Ascending aorta (tissue), 2 donors: ENCODE measurements at places on chromosomes 1 and 21.

DNA sequence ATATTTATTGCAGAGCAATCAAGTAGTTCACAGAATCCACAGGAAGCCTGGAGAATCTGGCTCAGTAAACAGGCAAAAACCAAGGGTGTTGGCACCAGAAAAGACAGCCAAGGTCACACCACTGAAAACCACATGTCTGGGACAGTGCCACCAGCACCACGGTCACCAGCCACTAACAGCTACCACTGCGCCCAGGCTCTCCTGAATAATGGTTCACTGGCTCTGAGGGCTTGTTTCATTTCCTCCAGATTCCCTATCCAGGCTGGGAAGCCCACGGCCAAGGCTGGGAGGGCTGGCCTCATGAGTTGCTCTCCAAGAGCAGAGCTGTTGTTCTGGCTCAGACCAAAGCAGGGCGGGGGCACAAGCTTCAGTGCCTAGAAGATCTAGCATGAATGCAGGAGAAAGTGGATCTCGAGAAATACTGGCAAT, 54.5 kb upstream of the PTGFRN start:
- peak; percentile 66 for DNase-seq

DNA sequence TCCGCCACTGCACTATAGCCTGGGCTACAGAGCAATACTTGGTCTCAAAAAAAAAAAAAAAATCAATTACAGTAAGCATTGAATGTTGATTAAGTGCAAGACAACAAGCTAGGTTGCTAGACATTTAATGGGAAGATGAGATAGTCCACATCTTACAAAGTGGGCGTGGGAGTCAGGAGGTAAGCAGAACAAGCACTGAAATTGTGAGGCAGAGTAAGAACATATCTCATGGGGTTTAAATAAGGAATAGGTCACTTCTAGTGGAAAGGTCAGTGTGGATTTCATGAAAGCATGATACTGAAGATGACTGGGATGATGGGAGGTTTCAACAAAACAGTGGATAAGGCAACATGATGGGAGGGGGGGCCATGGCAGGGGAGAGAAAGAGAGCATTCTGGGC, 1.9 kb upstream of the OLFML2B start:
- no peak for DNase-seq

DNA sequence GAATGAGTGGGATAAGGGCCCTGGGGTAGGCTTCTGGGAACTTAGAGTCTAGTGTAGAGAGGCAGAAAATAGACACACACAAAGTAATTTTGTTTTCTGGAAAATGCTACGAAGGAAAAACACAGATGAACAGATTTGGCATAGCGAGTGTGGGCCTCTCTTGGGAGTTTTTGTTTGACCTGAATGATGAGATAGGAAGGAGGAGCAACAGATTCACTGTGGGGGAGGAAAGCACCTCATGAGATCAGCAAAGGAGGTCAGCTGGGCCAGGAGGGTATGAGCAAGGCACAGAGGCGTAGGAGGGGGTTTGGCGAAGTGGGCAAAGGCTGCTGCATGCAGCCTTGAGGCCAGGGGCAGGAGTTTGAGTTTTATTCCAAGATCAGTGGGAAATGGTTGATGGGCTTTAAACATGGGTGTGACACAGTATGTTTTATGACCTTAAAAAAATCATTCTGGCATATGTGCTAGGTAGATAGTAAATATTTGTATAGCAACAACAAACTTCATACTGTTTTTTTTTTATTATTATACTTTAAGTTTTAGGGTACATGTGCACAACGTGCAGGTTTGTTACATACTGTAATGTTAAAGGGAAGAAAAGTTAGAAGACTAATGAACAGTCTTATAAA, 57.9 kb downstream of the FGGY start:
- DNase-seq = no peak

DNA sequence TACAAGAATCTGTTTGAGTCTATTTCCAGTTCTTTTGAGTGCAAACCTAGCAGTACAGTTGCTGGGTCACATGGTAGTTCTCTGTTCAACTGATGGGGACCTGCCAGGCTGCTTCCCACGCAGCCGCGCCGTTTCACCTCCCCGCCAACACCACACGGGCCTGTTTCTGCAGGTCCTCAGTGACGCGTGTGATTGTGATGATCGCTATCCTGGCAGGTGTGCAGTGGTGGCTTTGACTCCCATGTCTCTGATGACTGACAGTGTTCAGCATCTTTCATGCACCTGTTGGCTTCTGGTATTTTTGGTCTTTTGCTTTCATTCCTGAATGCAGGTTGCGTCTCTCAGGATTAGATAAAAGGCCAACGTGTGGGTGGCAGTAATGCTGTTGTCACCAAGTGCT, 41.6 kb downstream of the FAAP20 start:
- no peak for DNase-seq

- DNase-seq = no peak
Observed at GRCh38 chr21:42200906-42201614, 17.9 kb upstream of the ABCG1 start.

- DNase-seq = no peak
Observed at GRCh38 chr21:41295721-41296254, 20.8 kb upstream of the FAM3B start.

- no peak for DNase-seq
Observed at GRCh38 chr1:209485167-209485566, 98.3 kb upstream of the CAMK1G start.

DNA sequence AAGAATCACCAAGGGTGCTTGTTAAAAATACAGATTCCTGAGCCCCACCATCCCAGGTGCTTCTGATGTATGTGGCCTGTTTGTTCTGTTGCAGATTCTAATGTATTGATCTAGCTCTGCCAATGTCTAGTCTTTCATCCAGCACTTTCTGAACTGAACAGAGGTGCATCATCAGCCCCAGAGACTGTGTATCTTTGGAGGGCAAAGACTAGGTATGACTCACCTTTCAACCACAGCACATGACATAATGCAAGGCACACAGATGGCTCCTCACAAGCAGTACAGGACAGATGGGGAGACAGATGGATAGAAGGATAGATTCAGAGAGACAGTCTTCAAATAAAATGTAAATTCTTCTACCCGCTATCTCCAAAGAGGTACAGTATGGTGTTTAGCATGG, 32.3 kb downstream of the CD58 start:
- no peak for DNase-seq

- no peak for DNase-seq
Observed at GRCh38 chr1:239976130-239976968, 115.3 kb upstream of the FMN2 start.

DNA sequence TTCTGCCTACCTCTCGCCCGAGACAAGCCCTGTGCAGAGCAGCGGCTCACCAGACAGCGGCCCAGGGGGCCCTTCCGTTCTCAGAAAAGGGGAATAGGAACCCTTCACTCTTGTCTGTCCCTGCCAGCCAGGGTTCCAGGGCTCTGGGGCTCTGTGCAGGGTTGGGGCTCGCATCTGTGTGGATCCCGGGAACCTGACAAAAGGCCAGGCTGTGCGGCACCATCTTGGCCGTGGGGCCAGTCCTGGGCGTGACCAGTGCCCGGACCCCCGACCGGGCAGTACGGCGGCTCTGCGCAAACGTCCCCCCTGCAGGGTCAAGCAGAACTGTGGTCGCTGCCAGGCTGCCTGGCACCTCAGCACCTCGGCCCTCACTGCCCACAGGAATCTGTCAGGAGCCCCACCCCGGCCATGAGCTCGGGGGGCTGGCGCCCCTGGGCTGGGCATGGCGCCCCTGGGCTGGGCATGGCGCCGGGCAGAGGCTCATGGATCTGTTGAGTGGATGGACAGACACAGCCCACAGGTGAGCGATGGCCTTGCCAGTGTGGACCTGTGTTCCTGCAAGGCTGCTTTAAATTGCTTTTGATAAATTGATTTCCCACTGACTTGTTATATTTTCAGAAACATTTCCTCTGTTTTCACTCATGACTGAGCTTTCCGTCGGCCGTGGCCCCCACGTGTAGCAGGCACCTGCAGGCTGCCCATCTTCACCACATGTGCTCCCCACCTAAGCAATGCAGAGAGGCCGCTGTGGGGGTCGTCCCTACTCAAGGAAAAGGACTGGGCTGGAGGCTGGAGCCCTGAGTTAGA, 59.0 kb downstream of the SLX9 start:
- no peak for DNase-seq

- no peak for DNase-seq
Observed at GRCh38 chr1:17976854-17977253, 130.7 kb upstream of the IGSF21 start.

DNA sequence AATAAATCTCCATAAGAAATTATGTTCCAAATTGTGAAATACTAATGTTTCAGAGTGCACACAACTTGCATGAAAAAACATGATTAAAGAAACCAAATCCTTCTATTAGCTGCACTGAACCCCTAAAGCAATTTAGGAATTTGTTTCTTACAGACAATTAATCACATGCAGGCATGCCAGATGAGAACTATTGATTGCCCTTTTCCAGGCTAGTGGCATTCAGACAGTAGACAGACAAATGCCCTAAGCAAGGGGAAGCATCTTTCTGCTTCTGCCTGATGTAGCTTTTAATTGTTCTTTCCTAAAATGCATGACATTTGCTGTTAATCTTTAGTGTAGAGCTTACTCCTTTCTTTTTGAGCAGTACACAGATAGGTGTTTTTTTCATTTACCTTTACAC, 229.5 kb downstream of the DPYD start:
- no peak for DNase-seq

- no peak for DNase-seq
Observed at GRCh38 chr1:89669441-89669840, 36.5 kb downstream of the LRRC8C start.

DNA sequence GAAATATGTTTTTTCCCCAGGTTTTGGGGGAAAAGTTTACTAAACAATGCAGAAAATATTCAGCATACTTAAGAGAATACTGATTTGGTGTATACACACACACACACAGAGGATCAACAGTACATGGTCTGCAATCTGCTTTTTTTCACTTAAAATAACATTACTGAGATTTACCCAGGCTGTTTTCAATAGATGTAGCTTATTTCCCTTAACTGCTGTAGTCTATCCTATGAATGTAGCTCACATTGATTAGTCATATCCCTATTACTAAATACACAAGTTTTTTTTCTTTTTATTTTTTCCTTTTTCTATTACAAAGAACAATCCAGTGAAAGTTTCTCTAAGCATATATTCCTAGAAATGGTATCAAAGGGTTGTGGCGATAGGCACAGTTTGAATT, 266.7 kb upstream of the GREM2 start:
- no peak for DNase-seq

DNA sequence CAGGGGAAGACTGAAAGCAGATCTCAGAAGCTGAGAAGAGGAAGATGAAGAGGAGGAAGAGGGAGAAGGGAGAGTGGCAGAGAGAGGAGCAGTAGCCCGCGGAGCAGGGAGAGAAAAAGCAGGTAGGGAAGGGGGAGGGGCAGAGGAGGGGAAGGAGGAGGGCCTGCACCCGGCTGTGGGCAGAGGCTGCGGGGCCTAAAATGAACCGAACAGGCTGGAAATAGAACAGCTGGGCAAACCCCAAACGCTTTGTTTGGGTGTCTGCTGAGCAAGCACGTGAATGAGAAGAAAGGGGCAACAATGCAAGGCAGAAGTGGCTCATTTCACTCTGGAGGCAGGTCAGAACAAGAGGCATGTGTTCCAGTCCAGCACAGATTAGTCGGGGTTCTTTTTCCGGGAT, 33.5 kb downstream of the KCNC4 start:
- DNase-seq = no peak

- DNase-seq = no peak
Observed at GRCh38 chr1:78370356-78370755, 120.4 kb upstream of the PTGFR start.

- DNase-seq = no peak
Observed at GRCh38 chr1:185441605-185442004, 124.6 kb upstream of the IVNS1ABP start.

DNA sequence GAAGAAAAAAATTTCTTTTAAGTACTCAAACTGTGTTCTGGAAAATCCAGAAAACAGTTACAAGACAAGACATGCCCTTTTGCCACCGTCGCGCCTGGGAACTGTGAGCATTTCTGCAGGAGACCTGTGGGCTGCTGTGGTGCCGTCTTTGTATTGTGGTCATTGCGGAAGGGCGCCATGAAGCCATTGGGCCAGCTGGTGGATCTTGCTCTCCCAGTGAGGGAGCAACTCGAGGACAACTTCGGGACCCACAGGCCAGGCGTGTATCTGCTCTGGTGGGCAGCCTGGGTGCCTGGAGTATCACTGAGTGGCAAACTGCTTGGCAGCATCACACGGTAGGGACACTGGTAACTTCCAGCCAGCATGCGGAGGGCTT, 3.8 kb upstream of the THEMIS2 start:
- DNase-seq = no peak

GRCh38 chr21:45320261-45321025, 32.7 kb upstream of the POFUT2 start:
- peak; percentile 77 for DNase-seq

- DNase-seq = no peak
Observed at GRCh38 chr1:143698016-143698415, 273.8 kb downstream of the FAM72C start.

DNA sequence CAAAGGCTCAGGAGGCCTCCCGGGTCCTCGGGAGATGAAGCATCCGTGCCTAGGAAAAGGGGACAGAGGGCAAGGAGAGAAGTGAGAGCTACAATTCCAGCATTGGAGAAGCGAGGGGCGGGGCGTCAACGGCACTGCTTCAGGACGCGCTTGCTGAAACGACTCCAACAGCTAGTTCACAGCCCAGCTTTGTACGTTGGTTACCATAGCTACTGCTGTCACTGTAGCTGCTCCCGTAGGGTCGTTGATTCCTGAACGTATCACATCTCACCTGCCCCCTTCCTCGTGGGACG, 63.1 kb downstream of the TOR1AIP2 start:
- DNase-seq = no peak

GRCh38 chr1:243433737-243434370, 178.0 kb downstream of the SDCCAG8 start:
- DNase-seq = no peak

DNA sequence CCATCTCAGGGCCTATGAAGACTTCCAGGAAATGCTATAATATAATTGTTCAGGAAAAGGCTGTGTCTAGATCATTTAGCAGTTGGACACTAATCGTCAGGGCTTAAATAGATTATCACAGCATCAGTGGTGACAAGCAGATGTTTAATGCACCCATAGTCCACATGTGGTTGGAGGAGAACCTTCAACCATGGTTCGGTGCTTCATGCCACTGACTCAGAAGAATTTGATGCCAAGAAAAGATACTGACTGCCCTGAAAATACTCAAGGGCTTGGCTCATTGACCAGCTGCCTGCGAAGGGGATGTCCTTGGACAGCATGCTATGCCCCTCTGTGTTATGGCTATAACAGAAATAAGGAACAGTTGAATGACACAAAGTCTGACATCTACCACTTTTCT, 175.7 kb downstream of the HHIPL2 start:
- DNase-seq = no peak

GRCh38 chr1:6495041-6495441, 3.6 kb upstream of the PLEKHG5 start:
- no peak for DNase-seq

- no peak for DNase-seq
Observed at GRCh38 chr1:178504286-178504685, 7.5 kb upstream of the CLEC20A start.

GRCh38 chr1:230773396-230774033, 26.3 kb downstream of the CAPN9 start:
- no peak for DNase-seq

- no peak for DNase-seq
Observed at GRCh38 chr21:34974162-34974981, 74.7 kb downstream of the RUNX1 start.
